Hypothalamus (tissue), 51 donors: ENCODE measurements at places on chromosomes 3 and 15.

DNA sequence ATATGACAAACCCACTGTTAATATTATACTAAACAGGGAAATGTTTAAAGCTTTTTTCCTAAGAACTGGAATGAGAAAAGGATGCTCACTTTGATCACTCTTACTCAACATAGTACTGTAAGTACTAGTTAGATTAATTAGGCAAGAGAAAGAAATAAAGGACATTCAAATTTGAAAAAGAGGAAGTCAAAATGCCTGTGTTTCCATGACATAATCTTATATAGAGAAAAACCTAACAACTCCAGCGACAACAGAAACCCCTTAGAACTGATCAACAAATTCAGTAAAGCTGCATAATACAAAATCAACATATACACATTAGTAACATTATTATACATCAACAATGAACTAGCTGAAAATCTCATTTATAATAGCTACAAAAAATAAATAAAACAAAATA lies 200.6 kb upstream of the ROBO1 start:
- DNase-seq = no peak

GRCh38 chr15:76200641-76201105 lies 110.6 kb downstream of the ETFA start:
- DNase-seq = no peak

- no peak for DNase-seq
These were observed 158.9 kb downstream of the TAFA4 start for GRCh38 chr3:68773401-68773800.

DNA sequence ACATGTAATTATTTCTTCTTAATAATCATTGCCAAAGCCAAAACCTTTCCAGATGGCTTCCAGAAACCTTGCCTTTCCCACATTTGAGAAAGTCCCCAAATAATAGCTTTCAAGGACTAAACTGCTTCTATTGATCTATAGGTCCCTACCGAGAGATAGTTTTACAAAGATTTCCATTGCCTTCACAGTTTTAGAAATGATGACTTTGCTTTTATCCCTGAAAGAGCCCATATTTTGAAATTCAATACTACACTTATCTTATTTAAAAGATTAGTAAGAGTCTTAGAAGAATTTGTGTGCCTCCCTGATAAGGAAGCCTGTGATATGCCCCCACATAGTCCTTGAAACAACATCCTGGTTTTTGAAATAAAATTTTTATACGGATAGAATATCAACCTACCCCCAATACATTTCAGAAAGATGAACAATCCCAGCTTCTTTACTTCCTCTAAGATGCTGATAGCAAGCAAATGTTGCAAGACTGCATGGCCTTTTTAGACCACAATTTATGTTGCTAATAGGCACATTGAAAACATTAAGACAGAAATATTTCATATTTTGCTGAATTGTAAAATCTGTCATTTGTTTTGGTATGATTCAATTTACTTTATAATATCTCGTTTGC lies 146.3 kb downstream of the TMCO5A start:
- no peak for DNase-seq

DNA sequence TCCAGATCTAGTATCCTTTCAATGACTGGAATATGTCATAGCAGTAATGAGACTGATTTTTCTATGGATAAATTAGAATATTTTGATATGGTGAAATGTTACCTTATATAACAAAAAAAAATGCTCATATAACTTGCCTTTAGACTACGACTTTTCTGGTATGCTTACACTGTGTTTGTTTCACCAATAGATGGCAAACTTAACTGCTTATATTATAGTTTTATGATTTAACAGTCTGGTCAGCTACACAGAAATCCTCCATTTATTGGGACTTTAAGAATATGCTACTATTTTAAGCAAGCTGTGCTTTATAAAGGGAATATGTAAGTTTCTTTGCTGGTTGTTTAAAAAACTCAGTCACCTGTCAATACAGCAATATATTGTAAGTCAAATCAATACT lies 205.6 kb downstream of the VGLL3 start:
- DNase-seq = no peak

DNA sequence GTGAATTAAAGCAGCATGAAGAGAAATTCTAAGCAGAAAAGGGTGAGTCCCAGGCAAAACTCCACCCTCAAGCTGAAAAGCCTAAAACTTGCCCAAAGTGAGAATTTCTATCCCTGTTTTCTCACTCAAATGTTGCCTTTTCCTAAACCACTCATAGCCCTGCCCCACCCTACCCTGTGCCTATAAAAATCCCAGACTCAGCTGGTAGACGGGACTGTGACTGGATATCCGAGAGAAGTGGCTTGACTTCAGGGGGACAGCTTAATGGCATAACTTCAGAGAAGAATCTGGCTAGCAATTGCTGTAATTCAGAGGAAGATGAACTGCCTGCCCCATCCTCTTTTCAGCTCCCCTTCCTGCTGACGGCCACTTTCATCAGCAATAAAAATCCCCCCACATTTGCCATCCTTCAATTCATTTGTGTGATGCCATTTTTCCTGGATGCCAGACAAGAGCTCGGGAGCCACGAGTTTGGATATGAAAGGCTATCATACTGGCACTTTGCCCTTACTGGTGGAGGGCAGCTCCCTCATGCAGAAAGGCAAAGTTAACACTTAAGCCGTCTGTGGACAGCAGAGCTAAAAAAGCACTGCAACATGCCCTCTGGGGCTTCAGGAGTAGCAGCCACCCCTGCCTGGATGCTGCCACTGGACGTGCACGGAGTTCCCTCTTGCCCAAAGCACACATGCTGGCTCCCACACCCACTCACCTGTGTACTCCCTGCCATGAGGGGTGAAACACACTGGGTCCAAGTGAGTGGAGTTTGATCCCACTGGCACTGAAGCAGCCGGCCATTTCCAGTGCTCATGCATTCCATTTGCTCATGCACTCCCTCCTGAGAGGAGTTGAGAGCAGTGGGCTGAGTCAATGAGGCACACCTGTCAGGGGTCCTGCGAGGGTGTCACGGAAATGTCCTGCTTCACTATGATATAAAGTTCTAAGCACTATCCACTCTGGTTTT lies 670.6 kb downstream of the PLOD2 start:
- DNase-seq = no peak

DNA sequence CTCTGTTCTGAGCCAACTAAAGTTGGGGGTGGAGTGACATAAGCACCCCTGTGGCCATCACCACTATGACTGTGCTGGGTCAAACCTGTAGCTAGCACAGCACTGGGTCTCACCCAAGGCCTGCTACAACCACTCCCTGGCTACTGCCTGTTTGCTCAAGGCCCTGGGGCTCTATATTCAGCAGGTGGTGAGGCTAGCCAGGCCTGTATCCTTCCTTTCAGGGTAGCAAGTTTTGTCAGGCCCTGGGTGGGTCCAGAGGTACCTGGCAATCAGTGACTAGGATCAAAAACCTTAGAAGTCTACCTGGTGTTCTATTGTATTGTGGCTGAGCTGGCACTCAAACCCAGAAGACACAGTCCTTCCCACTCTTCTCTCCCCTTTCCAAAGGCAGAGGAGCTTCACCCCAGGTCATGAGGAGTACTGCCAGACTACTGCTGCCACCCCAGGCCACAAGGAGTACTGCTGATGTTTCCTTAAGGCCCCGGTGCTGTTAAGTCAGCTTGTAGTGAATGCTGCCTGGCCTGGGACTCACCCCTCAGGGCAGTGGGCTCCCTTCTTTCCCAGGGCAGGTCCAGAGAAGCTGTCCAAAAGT lies 170.8 kb downstream of the IGSF11 start:
- DNase-seq = no peak

- DNase-seq = no peak
These were observed 111.1 kb downstream of the MAGI1 start for GRCh38 chr3:65927576-65927975.

DNA sequence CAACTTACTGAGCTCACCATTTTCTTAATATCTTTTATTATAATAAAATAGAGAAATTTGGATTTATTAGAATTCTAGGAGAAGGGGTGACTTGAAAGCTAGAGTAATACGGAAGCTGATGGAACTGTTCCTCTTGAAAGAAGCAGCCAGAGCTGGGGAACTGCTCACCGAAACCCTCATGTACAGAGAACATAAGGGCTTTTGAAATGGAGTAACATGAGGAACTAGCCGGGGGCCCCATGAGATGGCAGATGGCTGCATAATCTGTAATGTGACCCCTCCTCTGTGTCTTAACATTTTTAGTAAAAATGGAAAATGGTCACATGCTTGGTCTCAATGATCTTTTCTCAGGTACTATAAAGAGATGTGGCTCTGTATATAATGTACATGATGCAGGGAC lies 15.7 kb upstream of the DYNC1LI1 start:
- no peak for DNase-seq

- no peak for DNase-seq
These were observed 523.4 kb downstream of the CADM2 start for GRCh38 chr3:85482213-85482490.

- no peak for DNase-seq
These were observed 70.8 kb downstream of the RAP2B start for GRCh38 chr3:153232851-153233271.

- no peak for DNase-seq
These were observed 235.2 kb downstream of the DTWD1 start for GRCh38 chr15:49855917-49856637.

DNA sequence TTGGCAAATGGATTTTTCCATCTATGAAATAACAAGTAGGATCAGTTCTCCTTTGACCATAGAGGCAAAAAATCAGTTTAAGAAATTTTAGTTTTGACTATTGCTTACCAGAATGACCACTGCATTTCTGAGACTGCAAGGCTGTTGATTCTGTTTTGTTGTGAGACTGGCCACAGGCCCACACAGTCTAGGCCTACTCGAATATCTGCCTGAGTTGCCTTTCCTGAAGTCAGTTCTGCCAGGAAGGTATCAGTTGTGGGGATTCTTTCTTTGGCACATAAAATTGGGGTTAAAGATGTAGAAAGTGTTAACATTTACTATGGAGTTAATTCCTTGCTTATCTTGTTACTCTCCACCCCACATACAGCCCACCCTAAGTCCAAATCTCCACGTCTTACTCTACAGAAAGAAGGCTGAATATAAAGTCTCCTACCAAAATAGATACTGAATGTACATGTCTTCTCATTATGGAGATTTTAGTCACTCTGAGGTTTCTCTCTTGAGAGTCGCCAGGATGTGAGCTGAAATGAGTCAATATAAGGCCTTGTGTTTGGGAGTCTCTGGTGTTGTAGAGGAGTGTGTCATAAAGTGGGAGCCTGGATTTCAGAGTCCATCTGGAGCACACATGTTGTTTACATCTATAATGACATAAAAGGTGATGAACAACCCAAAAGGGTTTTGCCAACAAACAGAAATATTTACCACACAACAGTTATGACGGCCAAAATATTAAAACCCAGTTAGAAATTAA lies 45.0 kb upstream of the WWTR1 start:
- no peak for DNase-seq

DNA sequence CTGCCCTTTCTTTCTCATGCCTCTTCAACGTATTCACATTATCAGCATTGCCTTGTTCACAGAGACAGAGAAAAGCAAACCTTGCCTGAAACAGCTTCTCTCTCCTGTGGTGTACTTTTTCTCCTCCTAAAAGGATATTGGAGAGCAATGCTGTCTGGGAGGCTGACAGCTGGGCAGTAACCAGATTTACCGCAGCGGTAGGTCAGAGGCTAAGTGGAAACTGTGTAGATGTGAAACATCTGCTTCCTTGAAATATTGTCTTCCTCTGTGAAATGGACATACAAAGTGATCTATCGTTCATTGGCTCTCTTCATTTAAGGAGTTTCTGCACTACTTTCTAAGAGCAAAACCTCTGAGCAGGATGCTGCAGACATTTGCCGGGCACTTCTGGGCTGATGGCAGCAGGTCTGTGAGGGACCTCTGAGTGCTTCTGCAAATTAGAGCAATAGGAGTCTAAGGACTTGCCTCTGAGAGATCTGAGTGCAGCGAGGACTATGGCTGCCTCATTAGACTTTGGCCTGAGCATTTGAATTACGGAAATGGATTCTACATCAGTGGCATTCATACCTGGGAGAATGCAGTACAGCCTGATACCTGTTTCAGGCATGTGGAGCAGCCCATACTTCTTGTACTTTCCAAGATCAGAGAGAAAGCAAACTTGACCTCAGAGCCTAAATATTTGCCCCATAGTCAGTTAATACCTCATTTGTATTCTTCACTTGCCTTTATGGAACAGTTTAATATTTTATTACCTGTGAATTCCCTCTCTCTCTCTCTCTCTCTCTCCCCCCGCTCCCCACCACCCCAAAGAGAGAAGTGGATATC lies 260.5 kb upstream of the TPRG1 start:
- no peak for DNase-seq

DNA sequence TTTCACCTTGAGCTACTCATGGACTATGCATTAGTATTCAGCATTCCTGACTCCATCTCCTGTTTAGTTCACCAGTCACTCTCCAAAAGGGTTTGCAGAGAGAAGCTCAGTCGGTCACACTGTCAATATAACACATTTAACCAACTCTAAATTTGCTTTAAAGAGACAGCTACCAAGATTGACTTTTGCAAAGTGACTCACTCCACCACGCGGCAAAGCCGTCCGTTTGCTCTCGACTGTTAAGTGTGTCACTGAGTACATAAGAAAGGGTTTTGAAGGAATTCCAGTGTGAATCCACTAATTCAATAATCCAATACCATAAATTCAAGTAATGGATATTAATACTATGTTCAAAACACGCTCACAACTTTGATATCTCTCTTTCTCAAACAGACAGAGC lies 1006.7 kb upstream of the NR2F2 start:
- no peak for DNase-seq

GRCh38 chr3:16741890-16742289 lies 136.7 kb upstream of the DAZL start:
- no peak for DNase-seq

DNA sequence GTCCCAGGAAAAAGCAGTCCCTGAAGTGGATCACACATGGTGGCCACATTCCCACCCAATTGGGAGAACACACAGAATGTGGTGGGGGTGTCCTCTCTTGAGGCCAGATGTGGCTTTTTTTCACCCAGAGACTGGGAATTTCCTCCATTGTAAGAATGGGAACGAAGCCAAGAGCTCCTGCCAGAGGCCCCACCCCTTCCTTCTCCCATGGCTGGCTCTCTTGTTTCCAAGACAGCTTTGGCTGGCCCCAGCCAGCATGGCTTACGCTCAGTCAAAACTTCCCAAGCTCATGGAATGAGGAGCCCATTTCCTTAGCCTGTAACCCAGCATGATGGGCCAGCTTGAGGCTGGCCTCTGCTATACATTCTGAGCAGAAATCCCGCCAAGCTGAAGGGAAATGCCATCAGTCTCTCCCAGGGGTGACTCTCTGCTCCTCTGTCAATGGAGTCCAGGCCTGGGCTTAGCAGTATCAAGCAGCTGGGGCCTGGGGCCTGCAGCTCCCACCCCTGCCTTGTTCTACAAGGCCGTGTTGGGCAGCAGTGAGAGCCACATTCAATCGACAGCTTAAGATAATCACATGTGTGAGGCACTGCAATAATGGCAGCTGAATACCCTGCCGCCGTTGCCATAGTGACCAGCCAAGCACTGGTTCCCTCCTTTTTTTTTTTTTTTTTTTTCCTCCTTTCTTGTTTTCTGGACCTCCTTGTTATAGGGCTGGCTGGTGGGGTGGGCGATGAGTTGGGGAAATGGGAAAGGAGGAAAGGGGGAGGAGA lies 142.4 kb downstream of the EPHB1 start:
- DNase-seq = no peak
